ENCODE measurements at places on chromosomes 12 and 14.

DNA sequence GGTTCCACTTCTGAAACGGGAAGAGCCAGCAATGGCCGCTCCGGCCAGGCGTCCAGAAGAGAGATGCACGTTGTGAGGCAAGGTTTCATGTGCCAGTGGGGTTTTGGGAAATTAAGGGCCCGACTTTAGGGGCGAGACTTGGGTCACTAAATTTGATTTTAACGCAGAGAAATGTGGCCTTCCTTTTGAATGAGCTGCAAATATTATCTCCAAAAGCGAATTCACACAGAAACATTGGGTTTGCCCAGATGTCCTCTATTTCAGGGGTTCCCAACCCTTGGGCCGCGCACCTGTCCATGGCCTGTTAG, 2.3 kb upstream of the RNASE4 start:
- no peak for DNase-seq

DNA sequence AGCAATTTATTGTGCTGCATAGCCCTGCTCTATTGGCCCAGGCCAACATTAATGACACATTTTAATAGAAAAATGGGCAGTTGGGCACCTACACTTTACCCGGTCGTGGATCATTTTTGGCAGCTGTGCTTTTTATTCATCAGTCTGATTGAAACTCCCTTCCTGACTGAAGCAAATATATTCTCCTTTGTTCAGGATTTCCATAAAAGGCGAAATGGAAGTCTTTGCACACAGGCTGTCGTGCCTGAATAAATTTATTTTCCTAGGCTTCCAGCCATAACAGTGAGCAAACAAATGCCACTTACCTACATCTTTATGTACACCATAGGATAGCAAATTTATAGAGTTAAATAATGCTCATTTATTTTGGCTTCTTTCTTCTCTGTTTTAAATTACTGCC, 480.7 kb upstream of the DCN start:
- DNase-seq: no peak

- DNase-seq: peak; percentile 47
Measured at GRCh38 chr12:3964439-3964838, 91.2 kb upstream of the PARP11 start.

- peak; percentile 86 for DNase-seq
Measured at GRCh38 chr12:106302401-106303201, at the start of gene TCP11L2. Gene TCP11L2 (plus strand): TSS chr12:106302733. CDS start chr12:106311076, 8,343 bp downstream.

GRCh38 chr12:110857528-110857927, 10.7 kb downstream of the CCDC63 start:
- DNase-seq: no peak

All from urothelium cell line (cell line).